T-helper 2 cell treated with Interferon-gamma antibody and Interleukin-4, amounts not matched to agents 5 μg/mL and 100 μg/mL, for 36 hours (primary cell): ENCODE measurements at places on chromosomes 2 and 18.

DNA sequence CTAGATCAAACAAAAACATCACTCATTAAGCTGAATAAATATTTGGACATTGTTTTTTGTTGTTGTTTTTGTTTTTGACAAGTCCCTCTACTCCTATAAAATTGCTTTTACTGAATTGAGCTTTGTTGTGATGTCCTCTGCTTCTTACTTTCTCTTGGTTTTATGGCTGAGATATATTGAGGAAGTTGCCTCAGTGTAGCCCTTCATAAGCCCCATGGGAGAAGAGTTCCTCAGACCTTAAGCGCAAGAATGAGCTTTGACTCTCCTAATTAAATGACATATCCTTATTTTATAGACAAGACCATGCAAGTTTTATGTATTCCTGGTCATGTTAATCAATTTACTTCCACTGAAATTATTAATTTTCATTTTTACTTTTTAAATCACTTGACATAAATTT is 54.9 kb downstream of the CERKL start:
- DNase-seq: no peak

DNA sequence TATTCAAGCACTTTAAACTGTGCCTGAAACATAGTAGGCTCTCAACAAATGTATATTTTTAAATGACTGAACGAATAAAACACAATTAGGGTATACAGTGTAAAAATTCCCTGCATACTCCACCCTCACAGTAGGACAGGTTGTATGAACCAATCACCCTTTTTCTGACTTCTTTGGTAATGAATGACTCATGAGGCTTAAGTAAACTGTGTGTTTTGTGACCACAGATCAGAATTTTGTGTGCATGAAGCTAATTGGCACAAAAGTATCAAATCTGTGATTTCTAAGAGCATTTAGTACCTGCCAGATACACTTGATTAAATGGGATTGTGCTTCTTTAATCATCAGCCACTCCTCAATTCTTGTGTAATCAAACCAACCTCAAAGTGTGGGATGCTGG is 109.9 kb upstream of the MAP4K3 start:
- no peak for DNase-seq

DNA sequence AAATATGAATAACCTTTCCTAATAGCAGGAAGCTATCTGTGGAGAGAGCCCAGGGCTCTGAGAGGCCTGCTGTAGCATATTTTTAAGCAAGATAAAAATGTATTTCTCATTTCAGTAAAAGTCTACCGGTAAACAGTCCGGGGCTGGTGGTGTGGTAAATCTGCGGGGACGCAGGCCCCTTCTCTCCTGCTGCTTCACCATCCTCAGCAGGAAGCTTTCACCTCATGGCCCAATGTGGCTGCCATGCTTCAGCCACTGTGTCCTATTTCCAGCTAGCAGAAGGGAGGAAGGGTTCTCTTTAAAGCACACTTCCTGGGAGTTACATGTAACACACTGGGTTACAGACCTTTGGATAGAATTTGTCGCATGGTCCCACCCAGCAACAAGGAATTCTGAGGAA is 79.5 kb upstream of the ODC1 start:
- DNase-seq: no peak

- DNase-seq: no peak
Observed at GRCh38 chr18:58067601-58068000, 23.6 kb downstream of the NEDD4L start.

- DNase-seq: no peak
Observed at GRCh38 chr2:42874949-42875801, 82.8 kb upstream of the HAAO start.

DNA sequence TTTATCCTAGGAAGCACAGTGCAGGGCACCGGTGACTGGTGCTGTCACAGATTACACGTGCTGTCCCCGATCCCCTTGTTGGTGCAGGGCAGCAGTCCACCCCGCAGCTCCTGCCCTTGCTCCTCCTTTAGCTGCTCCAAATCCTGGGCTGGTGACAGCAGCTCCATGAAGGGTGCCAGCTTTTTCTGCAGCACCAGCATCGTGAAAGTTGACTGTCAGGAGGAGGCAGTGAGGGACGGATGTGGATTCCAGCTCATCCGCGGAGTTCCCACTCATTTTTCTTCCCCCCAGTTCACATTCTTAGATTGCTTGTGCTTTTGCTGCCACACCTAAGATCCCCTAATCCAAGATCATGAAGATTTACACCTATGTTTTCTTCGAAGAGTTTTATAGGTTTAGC is 67.5 kb downstream of the ONECUT2 start:
- DNase-seq: no peak

DNA sequence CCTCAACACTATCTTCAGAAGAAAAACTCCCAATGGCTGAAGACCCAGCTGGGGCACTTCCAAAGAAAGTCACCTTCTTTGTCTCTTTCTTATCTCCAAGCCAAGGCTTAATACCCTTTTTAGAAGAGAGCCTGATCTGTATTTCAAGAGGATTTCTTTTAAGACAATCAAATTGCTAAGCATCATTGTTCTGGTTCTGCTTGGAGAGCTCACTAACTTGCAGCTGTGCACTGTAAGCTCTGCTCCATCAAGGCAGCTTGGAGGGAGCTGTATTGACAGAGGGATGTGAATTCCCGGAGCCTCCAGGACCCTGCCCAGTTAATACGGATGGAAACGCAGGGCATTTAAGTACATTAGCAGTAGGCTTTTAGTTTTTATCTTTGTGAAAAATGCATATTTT is 253.1 kb downstream of the TDRD15 start:
- DNase-seq: no peak

DNA sequence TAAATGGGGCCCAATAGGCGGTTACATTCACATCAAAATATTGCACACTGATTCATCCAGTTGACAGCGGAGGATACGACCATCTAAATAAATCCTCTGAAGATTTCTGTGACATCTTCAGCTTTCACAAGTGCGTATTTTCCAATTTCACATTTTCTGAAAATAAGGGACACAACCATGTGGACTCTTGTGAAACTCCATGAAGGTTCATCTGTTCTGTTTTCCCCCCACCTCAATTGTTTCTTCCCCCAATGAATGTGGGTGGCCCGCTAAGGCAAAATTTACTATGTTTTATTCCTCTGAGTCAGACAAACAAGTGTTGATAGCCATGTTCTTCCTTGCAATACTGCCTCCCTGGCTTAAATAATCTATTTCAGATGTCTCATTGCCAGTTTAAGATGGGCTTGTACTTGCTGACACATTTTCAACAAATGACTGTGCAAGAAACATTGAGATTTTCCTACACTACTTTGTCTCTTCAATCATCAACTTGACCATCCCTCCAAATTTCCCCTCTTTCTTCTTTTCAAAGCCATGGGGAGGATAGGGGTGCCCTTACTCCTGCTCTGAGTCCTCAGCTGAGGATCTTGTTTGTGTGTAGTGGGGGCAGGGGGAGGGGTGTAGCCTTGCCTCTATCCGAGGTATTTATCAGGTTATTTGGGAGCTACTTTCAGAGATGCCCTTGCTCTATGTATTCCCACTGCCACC is 78.2 kb downstream of the BCL11A start:
- no peak for DNase-seq

- no peak for DNase-seq
Observed at GRCh38 chr18:31064130-31064529, 21.6 kb upstream of the DSC3 start.

GRCh38 chr2:107627164-107627563 is 199.5 kb upstream of the RGPD4 start:
- no peak for DNase-seq
